ENCODE measurements at places on chromosomes 4 and X. TPM values are rescaled to one million over a fixed set of nuclear protein-coding genes. Genes with fewer than 3 reads are reported as not detected.

The CDX4 gene
- polyA plus RNA-seq: not detected

The PPEF2 gene
- polyA plus RNA-seq: 0.01 TPM

The PGRMC2 gene
- 25.8 TPM for polyA plus RNA-seq

The NXF2 gene
- 0.37 TPM for polyA plus RNA-seq

The FGF2 gene
- 2.9 TPM for polyA plus RNA-seq

The EMCN gene
- 5.8 TPM for polyA plus RNA-seq

The EGF gene
- polyA plus RNA-seq: 0.75 TPM

The HSD17B13 gene
- polyA plus RNA-seq: 0.15 TPM

The CT55 gene
- not detected for polyA plus RNA-seq

The FGF16 gene
- not detected for polyA plus RNA-seq

The CT45A1 gene
- not detected for polyA plus RNA-seq

The SYNPO2 gene
- 3.5 TPM for polyA plus RNA-seq

The RENBP gene
- 70.4 TPM for polyA plus RNA-seq

The GPRIN3 gene
- polyA plus RNA-seq: 1.6 TPM

The AFM gene
- not detected for polyA plus RNA-seq

The SH2D1A gene
- 0.53 TPM for polyA plus RNA-seq

The NLGN3 gene
- polyA plus RNA-seq: 0.20 TPM

The F8 gene
- polyA plus RNA-seq: 6.1 TPM

The GAGE13 gene
- not detected for polyA plus RNA-seq

The KANTR gene
- polyA plus RNA-seq: 1.4 TPM

The TGIF2LX gene
- not detected for polyA plus RNA-seq

The GPR78 gene
- 0.05 TPM for polyA plus RNA-seq

The MSL3 gene
- 39.7 TPM for polyA plus RNA-seq

The PPA2 gene
- 70.0 TPM for polyA plus RNA-seq

The KIAA1210 gene
- polyA plus RNA-seq: not detected

The AKAP4 gene
- not detected for polyA plus RNA-seq

The P2RY4 gene
- 0.08 TPM for polyA plus RNA-seq

The ASB12 gene
- polyA plus RNA-seq: 0.11 TPM

The SLC7A11 gene
- polyA plus RNA-seq: 2.0 TPM

The CPXCR1 gene
- polyA plus RNA-seq: not detected

The SASH3 gene
- 90.1 TPM for polyA plus RNA-seq

The CACNA1F gene
- polyA plus RNA-seq: 0.10 TPM

The FGB gene
- polyA plus RNA-seq: 0.39 TPM

The SLITRK2 gene
- polyA plus RNA-seq: 0.18 TPM

The TEX13C gene
- not detected for polyA plus RNA-seq

Measured in lung (tissue), 17 donors.